ENCODE measurements at places on chromosomes 2 and 18.
A peak's percentile ranks its signal among the peaks of the same experiment; 100 is the strongest.

DNA sequence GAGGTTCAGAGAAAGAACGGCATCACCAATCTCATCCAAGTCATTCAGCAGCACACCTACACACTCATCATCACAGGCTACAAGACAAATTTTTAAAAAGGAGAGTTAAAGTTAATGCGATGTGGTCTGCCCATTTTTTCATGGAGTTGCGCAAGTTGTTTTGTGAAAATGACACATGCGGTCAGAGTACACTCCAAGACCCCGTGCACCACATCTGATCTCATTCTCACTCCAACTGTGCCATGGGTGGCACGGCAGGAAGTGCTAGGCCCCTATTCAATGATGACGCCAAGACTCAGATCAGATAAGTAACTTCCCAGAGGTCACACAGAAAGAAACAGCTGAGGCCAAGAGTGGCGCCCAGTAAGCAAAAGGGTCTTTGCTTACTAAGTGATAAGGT, 119.8 kb downstream of the LAMA1 start:
- DNase-seq = no peak

DNA sequence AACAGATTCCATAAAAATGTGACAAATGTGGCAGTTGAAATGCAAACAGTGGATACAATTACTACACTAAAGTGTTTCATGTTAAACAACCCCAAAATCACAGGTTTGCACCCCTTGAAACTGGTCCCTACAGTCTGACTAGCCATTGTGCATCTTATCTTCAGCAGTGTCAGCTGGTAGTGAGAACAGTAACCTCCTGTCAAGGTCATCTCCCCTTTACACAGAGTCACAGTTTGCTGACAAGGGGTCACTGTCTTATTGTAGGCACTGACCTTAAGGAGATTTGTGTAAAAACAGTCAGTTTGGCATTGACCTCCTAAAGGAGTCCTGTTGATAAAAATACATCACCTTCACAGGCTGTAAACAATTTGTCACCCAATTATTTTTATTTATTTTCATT, 37.3 kb upstream of the TTC21B start:
- no peak for DNase-seq

DNA sequence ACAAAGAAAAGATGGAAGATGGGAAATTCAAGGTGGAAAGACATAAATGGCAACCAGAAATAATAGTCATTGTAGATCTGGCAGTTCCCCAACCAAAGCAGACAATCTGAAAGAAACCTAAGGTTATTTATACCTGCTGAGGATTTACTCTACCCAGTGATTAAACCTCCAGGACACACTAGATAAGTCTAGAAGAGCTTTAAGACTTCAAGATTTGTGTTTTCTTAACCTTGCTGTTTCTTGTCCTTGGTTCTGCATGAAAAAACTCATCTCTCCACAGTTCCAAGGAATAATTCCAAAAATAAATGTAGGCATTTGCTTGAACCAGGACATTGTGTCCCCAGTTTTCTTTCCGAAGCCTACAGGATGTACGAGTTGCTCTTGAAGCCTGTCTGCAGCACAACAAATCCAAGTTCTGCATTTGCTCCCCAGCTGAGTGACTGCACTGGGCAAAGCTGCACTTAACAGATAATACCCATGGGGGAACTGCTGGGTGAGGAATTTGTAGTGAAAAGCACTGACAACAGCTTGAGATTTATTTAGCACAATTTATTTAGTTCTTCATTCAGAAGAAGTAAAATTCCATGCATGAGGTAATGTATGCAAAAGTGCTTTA, 19.8 kb downstream of the DTNA start:
- DNase-seq = no peak

GRCh38 chr2:239816576-239817467, 208.3 kb downstream of the NDUFA10 start:
- no peak for DNase-seq

- no peak for DNase-seq
These were observed 82.1 kb downstream of the MAP4K4 start for GRCh38 chr2:101779656-101780055.

GRCh38 chr2:217160103-217160743, 300.4 kb upstream of the TNP1 start:
- no peak for DNase-seq

DNA sequence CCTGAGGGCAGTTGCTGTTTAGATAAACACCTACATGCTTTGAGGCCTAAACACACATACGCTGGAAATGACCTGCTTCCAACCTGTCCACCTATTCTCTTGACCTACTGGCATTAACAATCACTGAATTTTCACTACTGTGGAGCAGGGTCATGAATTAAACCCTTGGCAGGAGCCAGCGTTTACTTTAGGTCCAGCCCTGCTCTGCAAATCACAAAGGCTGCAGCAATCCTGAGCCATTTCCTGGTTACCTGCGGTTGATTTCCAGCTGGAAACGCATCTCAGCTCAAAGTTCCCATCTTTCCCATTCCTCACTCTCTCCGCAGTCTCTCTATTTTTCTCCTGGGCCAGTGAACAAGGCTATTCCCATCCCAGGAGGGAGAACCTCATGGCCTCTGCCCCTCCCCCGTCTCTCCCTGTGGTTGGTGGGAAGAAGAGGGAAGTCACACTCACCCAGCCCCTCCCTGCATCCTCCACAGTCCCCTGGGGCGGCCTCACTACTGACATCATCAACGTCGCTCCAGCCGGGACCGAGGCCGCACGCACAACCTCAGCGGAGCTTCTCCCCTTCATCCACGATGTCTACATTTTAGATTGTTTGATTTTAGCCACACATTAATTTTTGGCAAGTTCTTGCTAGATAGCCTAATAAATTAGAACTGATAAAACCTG, 84.5 kb upstream of the SNTG2 start:
- no peak for DNase-seq

GRCh38 chr2:109284826-109285225, 155.8 kb downstream of the SH3RF3 start:
- DNase-seq = peak; percentile 14

DNA sequence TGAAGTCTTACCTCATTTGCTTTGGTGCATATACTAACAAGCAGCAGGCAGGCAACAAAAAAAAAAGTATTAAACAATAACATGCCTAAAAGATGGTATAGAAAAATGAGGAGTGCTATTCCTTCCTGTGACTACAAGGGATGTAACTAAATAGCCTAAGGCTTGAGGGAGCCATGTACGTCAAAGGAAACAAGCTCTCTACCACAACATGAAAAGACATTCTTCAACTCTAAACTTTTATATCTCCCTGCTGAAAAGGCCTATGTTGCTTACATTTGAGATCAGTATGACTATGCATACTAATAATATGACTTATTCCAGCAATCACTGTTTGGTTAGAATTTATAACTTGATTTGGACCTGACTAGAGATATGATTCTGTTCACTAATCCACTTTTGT, 347.9 kb downstream of the ADCYAP1 start:
- no peak for DNase-seq

- DNase-seq = no peak
These were observed 16.0 kb downstream of the TTC32 start for GRCh38 chr2:19885791-19886190.

- no peak for DNase-seq
These were observed 94.6 kb downstream of the PMAIP1 start for GRCh38 chr18:59994357-59994756.

- DNase-seq = no peak
These were observed 7.3 kb downstream of the PLA2R1 start for GRCh38 chr2:160054984-160055725.

GRCh38 chr2:112893752-112894151, 17.2 kb upstream of the IL37 start:
- no peak for DNase-seq

GRCh38 chr2:64524604-64525316, 632 bp downstream of the AFTPH start:
- peak; percentile 23 for DNase-seq
